GM23248 (cell line): ENCODE measurements at places on chromosomes 1 and 21.

DNA sequence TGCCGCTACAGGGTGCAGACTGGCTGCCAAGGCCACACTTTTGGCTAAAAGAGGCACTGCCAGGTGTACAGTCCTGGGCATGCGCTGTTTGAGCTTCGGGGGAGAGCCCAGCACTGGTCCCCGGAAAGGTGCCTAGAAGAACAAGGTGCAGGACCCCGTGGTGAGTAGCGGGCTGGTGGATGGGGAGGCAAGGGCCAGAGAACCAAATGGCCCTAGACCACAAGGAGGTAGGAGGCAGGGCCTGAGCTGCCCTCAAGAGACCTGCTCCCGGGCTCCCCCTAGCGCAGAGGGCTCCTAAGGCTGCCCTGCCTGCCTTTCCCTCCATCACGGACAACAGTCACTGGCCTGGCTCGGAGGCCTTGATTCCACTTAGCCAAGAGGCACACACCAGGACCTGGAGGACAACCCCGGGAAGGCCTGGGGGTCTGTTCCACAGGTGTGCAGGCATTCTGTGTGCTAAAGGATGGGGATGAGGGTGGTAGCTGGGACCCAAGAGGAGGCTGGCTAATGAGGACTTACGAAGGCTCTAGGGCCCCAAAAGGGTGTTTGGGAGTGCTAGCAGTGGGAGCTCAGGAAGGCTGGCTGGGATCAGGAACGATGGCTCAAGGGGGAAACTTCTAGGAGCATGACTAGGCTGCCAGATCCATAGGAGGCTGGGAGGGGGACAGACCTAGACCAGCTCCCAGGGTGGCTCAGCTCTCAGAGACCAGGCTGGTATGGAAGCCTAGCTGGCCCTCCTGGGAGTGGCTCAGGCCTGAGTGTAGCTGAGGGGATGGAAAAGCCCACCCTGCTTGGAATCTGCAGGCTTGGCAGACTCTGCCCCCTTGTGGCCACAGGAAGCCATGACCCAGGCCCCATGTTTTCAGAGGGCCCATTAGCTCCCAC is 742 bp downstream of the ARTN start:
- peak overlapping the region; percentile 66; the same call in 1 of the 2 replicates for H3K4me3 ChIP-seq
- H3K27ac ChIP-seq: no peak overlapping the region
- DNase-seq: peak; percentile 78
- H3K27me3 ChIP-seq: no peaks in the 10 kb centered on the region
- peaks cover 21% of the 10 kb centered on the region for H3K4me1 ChIP-seq
- no peaks in the 10 kb centered on the region for H3K36me3 ChIP-seq

DNA sequence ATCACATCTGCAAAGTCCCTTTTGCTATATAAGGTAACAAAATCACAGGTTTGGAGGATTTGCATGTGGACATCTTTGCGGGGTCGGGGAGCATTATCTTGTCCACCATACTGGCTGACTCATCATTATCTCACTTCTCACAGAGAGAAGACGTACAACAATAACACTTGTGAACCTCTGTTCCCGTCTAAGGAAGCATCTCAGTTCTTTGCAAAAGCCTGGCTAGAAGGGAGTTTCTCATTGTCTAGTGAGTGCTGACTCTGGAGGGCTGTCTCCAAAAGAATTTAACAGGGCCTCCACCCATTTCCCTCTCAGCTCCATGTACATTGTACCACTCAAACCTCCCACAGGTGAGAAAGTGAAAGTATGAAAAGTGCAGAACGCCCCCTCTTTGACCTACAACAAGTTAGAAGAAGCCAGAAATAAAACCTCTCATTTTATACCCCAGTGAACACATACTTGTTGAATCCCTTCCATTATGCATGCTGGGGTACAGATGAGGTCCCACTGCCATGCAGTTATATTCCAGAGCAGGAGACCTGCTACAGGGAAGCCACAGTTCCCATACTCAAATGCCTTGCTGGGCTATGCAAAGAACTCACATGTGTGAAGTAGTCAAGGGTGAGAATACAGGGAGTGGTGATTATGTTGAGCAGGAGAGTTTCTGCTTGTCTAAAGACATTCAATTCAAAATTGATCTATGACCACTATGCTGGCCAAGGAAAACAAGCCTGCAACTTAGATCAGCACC is 121.7 kb upstream of the PRDX6 start:
- DNase-seq: no peak
- H3K4me1 ChIP-seq: peaks cover 17% of the 10 kb centered on the region
- no peaks in the 10 kb centered on the region for H3K36me3 ChIP-seq
- H3K27me3 ChIP-seq: no peaks in the 10 kb centered on the region

GRCh38 chr1:196178083-196178635 is 430.1 kb downstream of the KCNT2 start:
- peaks cover 19% of the 10 kb centered on the region for H3K4me1 ChIP-seq
- no peaks in the 10 kb centered on the region for H3K36me3 ChIP-seq
- no peak overlapping the region for H3K27ac ChIP-seq
- no peaks in the 10 kb centered on the region for H3K27me3 ChIP-seq

DNA sequence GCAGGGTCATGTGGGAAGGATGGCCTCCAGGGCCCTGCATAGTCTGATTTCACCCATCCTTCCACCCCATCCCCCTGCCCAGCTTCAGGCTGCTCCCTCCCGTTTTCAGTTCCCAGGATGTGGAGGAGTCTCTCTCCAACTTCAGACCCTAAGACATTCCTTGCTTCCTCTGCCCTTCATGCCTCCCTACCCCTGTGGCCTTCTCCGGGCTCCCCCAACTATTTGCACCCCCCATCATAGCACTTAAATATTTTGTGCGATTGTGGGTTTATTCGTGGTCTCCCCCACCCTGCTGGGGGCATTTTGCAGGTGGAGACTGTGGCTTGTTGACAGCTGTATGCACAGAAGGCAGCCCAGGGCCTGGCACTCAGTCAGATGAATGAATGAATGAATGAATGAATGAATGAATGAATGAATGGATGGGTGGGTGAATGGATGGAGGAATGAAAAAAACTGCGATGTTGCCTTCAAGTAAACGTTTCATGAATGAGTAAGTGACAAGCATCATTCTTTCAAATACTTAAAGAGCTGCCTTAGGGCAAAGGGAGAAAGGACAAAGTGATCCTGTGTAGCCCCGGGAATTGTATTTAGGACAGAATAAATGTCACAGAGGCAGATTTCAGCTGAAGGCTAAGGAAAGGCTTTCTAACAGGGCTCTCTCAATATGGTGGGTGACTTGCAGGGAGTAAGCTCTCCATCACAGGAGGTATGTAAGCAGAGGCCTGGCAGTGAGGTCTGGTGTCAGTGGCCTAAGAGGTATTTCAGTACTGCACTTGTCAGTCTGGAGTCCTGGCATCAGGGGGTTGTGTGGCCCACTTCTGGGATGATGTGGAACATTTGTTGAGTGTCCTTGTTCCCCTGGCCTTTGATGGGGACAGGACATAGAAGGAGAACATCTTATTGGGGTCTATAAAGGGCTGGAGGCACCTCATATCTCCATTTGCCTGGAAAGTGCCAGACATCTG is 156.4 kb downstream of the PTPRU start:
- H3K27ac ChIP-seq: no peak overlapping the region
- 0 out of 2 replicates have a peak, but pooled peaks cover 4% of the 10 kb centered on the region for H3K4me1 ChIP-seq
- no peak for DNase-seq
- H3K36me3 ChIP-seq: no peaks in the 10 kb centered on the region

- no peaks in the 10 kb centered on the region for H3K36me3 ChIP-seq
- H3K4me1 ChIP-seq: peaks cover 23% of the 10 kb centered on the region
- H3K27me3 ChIP-seq: no peaks in the 10 kb centered on the region
These were observed 9.8 kb downstream of the NHLH1 start for GRCh38 chr1:160376525-160377131.

GRCh38 chr1:113905435-113905861 is 322 bp downstream of the DCLRE1B start:
- H3K27ac ChIP-seq: peak overlapping the region; percentile 52
- H3K27me3 ChIP-seq: no peaks in the 10 kb centered on the region
- H3K4me1 ChIP-seq: peaks cover 8% of the 10 kb centered on the region
- H3K4me3 ChIP-seq: peak overlapping the region; percentile 86
- DNase-seq: peak; percentile 23

GRCh38 chr1:216726435-216726834 is 3.2 kb upstream of the ESRRG start:
- 0 out of 2 replicates have a peak, but pooled peaks cover 4% of the 10 kb centered on the region for H3K4me1 ChIP-seq
- H3K4me3 ChIP-seq: no peak overlapping the region
- peaks cover 42% of the 10 kb centered on the region for H3K27me3 ChIP-seq
- DNase-seq: no peak
- H3K36me3 ChIP-seq: no peaks in the 10 kb centered on the region

DNA sequence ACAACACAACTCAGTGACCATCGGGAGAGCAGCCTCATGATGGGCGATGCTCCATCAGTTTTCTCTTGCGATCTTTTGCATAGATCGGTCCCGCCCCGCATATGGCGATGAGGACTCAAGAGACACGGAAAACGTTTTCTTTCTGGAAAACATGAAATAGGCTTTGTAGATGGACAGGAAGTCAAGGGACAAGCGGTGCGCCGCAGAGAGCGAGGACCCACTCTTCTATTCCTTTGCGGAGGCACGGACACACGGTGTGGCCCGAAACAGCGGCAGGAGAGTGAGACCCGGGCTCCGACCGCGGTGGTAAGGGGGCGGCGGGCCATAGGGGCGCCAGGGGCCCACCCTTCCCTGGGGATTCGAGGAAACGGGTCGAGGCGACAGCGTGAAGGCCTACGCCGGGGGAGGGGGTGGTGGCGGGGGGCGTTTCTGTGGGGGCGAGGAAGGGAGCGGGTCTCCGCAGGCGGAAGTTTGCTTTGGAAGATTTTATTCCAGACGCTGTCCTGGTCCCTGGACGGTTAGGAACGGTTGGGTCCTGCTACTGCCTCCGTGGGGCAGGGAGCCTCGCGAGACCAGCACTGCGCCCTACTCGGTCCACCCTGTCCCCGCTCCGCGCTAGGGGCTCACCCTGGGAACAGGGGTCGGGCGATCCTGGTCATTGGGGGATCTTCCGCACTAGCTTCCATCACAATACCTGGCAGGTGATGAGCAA is 796 bp upstream of the TDRKH start:
- peaks cover 3% of the 10 kb centered on the region; the same call in 1 of the 2 replicates for H3K27me3 ChIP-seq
- DNase-seq: peak; percentile 43
- H3K4me1 ChIP-seq: 0 out of 2 replicates have a peak, but pooled peaks cover 3% of the 10 kb centered on the region
- H3K27ac ChIP-seq: no peak overlapping the region

DNA sequence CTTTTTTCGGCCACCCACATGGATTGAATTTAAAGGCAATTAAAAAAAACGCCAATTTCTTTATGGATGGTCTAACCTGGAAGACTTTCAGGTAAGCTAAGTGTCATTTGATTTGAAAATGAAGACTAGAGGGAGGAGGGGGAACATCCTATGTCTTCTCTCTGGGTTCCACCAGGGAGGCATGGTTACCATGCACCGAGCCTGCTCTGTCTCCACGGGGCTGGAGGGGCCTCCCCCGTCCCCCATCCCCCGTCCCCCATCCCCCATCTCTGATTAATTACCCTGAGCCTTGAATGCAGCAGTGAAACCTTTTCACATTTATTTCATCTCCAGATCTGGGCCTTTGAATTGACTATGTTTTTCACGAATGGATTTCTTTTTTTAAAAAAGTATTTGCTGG is 135.1 kb downstream of the TLR5 start:
- H3K36me3 ChIP-seq: no peaks in the 10 kb centered on the region
- no peak overlapping the region for H3K27ac ChIP-seq
- H3K4me1 ChIP-seq: peaks cover 14% of the 10 kb centered on the region
- no peaks in the 10 kb centered on the region for H3K27me3 ChIP-seq

GRCh38 chr1:61452176-61453035 is 272.5 kb downstream of the TM2D1 start:
- peak; percentile 22 for DNase-seq
- peak overlapping the region; percentile 46 for H3K27ac ChIP-seq

DNA sequence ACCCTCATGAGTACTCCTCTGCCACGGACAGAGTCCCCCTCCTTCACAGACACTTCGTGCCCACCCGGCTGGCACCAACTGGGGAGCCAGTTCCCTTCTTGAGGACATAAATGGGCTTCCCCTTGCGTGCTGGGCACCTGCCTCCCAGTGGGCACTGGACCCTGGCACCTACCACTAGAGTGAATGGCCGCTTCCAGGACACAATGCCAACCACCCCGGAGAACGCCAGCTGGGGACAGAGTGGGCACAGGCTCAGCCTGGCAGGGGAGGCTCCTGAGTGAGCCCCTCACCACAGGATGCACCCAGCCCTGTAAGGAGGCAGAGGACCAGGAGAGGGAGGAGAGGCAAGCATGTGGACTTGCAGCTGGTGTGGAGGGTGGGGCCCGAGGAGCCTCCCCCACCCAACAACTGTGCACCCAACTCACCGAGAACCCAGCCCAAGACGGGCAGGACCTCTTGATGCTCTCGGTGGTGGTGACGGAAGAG is 1.0 kb downstream of the ENTREP3 start:
- peak overlapping the region; percentile 77 for H3K4me3 ChIP-seq
- no peak for DNase-seq
- H3K4me1 ChIP-seq: peaks cover 7% of the 10 kb centered on the region; the same call in 1 of the 2 replicates
- 0 out of 2 replicates have a peak overlapping the region, but pooled peaks have one; percentile 12 for H3K27ac ChIP-seq

DNA sequence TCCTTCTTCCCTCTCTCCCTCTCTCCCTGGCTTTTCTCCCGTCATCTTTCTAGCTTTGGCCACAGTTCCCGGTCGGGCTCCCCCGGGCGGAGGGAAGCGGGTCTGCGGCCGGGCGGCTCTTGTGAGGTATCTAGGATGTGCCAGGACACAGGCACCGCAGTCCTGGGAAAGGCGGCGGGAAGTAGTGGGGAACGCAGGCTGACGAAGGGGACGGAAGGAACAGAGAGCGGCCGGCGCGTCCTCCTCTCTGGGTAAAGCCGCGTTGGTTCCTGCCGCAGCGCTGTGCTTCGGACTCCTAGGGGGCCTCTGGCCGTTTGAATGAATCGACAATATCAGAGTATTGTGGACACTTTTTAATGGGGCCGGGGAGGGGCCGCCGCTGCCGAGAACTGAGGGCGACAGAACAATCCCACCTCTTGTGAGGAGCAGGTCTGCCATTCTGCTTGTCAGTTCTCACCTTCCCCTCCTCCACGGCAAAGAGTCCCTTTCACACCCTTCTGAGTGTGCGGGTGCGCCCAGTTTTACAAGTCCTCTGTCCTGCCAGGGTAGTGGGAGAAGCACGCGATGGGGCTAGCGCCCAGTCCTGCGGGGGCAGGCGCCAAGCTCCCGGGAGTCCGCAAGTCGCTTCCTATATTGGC is 1.2 kb upstream of the LHX9 start:
- 0 out of 2 replicates have a peak, but pooled peaks cover 10% of the 10 kb centered on the region for H3K4me1 ChIP-seq
- peaks cover 98% of the 10 kb centered on the region for H3K27me3 ChIP-seq
- no peak overlapping the region for H3K27ac ChIP-seq
- peak; percentile 72 for DNase-seq
- peak overlapping the region; percentile 41 for H3K4me3 ChIP-seq

GRCh38 chr1:178574345-178574744 is 61.4 kb downstream of the TEX35 start:
- H3K27me3 ChIP-seq: no peaks in the 10 kb centered on the region
- no peaks in the 10 kb centered on the region for H3K4me1 ChIP-seq
- H3K27ac ChIP-seq: no peak overlapping the region
- no peaks in the 10 kb centered on the region for H3K36me3 ChIP-seq
- H3K4me3 ChIP-seq: no peak overlapping the region

- H3K27me3 ChIP-seq: peaks cover 3% of the 10 kb centered on the region; the same call in 1 of the 2 replicates
- no peaks in the 10 kb centered on the region for H3K4me1 ChIP-seq
- no peak for DNase-seq
These were observed 364.8 kb upstream of the ESRRG start for GRCh38 chr1:217088011-217088410.
